ENCODE measurements at places on chromosomes 3 and 15. TPM values are rescaled to one million over a fixed set of nuclear protein-coding genes. Genes with fewer than 3 reads are reported as not detected.

HRG gene
- not detected for total RNA-seq

EOMES gene
- 0.08 TPM for total RNA-seq

LCTL gene
- not detected for total RNA-seq

CLDN16 gene
- total RNA-seq, result not detected

NR2C2 gene
- total RNA-seq, result 28.6 TPM

TEX55 gene
- not detected for total RNA-seq

DPP8 gene
- 35.6 TPM for total RNA-seq

LSAMP gene
- 5.0 TPM for total RNA-seq

TMEM108 gene
- 2.2 TPM for total RNA-seq

ANKRD28 gene
- total RNA-seq, result 23.6 TPM

DNAH12 gene
- not detected for total RNA-seq

DNA sequence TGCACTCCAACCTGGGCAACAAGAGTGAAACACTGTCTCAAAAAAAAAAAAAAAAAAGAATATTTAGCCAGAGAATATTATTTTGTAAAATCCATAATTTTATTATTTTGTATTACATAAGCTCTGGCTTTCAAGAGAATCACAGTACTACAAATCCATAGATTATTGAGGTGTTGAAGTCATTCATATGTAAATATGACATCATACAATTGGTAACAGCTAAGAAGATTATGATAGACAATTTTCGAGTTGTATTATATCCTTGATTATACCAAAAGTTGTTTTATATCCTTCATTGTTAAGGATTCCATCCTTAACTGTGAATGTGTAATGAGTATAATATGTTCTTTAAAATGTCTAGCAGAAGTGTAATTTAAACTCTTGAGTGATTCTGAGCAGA lies 3.7 kb downstream of the MLF1 start:
- no peak for DNase-seq

GRCh38 chr3:115968871-115969270 lies 345.6 kb downstream of the GAP43 start:
- DNase-seq, result no peak

GRCh38 chr3:57434041-57434440 lies 110.1 kb downstream of the DNAH12 start:
- DNase-seq, result no peak

GRCh38 chr3:169367016-169367415 lies 296.5 kb downstream of the MECOM start:
- DNase-seq, result no peak

- DNase-seq, result no peak
Observed at GRCh38 chr3:62277450-62277849, 95.9 kb downstream of the FEZF2 start.

- no peak for DNase-seq
Observed at GRCh38 chr3:57757642-57758297, 1.7 kb downstream of the SLMAP start.

GRCh38 chr3:46947981-46948791 lies 28.4 kb downstream of the CCDC12 start:
- DNase-seq, result no peak

DNA sequence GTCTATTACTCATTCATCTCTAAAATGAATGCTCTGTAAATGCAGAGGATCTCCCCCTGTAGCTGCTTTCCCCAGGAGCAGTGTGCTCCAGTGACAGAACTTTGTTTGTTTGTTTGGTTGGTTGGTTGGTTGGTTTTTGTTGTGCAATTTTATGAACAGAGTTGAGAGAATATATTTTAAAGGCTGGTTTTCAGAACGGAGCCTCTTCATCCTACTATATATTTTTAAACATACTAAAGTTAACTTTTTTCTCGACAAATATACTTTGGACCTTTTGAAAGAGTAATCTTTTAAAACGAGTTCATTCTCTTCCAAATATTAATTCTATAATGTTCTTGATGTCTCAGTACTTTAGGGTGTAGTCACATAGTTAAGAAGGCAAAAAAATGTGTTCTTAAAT lies 20.2 kb downstream of the RYR3 start:
- DNase-seq, result no peak

GRCh38 chr15:95105229-95105628 lies 873.9 kb downstream of the MCTP2 start:
- DNase-seq, result no peak

DNA sequence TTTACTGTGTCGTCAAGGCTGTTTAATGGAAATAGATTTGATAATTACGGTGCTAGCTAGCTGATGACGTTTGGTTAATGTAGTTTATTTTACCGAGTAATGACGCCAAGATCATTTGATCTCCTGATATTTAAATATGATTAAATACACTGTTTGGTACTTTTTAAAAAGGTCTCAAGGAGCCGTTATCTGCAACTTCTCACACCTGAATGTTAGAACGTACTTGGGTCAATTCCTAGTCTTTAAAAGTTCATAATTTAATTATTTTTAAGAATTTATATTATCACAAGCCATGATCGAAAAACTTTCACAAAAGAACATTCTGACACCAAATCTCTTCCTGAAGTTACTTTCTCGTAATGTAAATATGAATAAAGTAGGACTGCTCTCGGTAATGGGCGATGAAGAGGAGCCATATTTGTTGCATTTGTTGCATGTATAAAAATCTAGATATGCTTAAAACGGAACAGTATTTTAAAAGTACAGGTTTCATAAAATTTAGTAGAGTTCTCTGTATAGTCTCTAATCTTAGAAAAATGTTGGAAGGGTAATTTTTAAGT lies 16.2 kb upstream of the CHD2 start:
- DNase-seq, result no peak

DNA sequence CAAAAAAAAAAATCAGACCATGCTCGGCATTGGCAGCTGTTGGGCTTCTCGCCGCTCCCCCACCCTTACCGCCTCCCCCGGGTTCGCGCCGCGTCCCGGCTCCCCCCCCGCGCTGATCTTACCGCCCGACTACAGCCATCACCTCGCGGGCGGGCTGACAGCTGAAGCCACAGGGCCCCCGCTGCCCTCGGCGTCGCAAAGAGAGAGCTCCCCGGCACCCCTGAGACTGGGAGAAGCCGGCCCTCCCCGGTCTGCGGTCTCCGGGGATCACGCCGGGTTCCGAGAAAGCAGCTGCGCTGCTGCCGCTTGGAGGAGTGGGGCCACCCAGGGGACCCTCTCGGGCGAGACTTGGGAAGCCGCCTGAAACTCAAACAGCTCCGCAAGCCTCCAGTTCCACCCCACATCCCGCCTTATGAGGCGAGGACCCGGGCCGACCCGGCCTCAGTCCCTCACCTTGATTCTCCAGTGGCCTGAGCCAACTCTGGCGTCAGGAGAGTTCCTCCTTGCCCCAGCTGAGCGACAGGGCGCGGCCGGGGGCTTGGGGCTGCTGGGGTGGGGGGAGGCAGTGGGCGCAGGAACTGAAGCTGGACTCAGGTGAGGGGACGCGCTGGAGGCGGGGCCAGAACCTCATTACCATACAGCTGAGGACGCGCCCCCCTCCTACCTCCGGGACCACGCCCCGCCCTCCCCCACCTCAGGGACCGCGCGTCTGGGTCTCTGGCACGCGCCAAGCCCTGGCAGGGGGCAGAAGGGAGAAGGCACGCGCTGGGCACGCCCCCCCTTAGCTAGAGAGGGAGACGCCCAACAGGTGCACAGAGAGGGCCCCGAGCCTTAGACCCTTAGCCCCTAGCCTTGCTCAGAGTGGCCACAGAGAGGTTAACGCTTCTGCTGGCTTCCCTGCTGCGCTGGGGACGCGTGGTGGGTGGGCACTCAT lies 1.0 kb upstream of the DLL4 start:
- no peak for DNase-seq

- DNase-seq, result no peak
Observed at GRCh38 chr3:9204253-9204992, 45.0 kb downstream of the SRGAP3 start.

- DNase-seq, result no peak
Observed at GRCh38 chr3:107308716-107309115, 68.5 kb upstream of the CCDC54 start.

- DNase-seq, result no peak
Observed at GRCh38 chr15:59039225-59039624, 51.8 kb downstream of the RNF111 start.

GRCh38 chr3:32469151-32469874 lies 33.3 kb downstream of the CMTM6 start:
- DNase-seq, result no peak

GRCh38 chr15:47972738-47973137 lies 148.1 kb upstream of the SLC24A5 start:
- DNase-seq, result no peak

DNA sequence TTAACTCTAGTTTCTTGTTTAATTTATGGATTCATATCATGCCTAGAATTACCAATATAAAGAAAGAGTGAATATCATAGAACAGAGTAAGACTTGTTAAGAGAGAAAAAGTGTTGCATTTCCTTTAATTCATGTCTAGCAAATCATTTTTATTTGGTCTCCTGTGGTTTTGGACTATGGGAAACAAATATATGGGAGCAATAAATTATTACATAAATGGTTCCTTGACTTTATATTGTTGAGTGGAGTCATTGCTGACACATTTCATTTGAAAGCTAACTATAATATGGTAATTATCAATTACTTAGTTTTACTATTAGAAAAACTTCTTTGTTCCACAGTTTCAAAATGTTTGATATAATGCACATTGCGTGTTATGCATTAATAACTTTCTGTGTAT lies 144.7 kb upstream of the CGNL1 start:
- DNase-seq, result no peak

GRCh38 chr3:174442302-174442682 lies 416.8 kb upstream of the NAALADL2 start:
- DNase-seq, result no peak

GRCh38 chr15:63605816-63606215 lies 8.6 kb downstream of the FBXL22 start:
- no peak for DNase-seq

DNA sequence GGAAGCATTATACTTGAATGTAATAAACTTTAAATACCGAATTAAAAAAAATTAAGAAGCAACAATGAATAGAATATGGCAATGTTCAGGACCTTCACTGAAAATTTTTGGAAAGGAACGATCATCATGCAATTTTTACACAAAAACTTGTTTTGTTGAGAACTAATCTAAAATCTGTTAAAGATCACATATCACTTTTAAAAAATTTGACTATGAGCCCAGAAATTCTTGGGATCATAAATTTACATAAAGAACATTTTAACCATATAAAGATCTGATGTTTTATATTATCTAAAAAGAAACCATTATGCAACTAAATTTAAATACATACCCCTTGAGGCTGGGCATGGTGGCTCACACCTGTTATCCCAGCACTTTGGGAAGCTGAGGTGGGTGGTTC lies 76.2 kb upstream of the MELTF start:
- no peak for DNase-seq

- no peak for DNase-seq
Observed at GRCh38 chr3:188624384-188624783, 470.4 kb downstream of the LPP start.

DNA sequence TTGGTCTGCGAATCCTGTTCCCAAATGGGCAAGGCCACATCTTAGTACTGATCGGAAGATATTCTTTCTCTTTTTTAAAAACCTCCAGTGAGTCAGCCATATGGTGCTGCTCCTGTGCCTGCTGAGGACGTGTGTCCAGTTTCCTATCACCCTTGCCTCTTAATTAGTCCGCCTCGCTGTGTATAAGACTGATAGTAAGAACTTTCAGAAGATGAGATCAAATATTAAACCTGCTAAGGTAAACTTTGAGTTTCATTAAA lies 612 bp downstream of the UBA5 start:
- DNase-seq, result no peak

All from Right ventricle myocardium inferior (tissue), 1 donor.